ENCODE measurements at places on chromosomes 11 and 22.

DNA sequence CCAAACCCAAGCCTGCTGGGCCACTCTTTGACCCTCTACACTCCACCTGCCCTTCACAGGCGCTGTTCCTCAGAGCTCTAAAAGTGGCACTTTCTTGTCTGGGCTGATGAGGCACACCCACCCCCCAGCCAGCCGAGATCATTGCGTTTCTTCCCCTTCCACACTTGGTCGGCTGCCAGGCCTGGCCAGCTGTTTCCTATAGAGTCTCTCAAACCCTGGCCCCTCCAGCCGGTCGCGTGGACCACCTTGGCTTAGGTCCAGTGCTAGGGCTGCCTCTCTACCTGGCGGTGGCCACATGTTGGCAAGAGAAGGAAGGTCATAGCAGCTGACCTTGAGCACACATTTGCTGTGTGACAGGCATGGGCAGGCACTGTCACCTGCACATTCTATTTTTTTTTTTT, 60.6 kb downstream of the PPP6R2 start:
- DNase-seq = no peak

- DNase-seq = no peak
These were observed 48.1 kb upstream of the SPATA19 start for GRCh38 chr11:133893381-133893780.

DNA sequence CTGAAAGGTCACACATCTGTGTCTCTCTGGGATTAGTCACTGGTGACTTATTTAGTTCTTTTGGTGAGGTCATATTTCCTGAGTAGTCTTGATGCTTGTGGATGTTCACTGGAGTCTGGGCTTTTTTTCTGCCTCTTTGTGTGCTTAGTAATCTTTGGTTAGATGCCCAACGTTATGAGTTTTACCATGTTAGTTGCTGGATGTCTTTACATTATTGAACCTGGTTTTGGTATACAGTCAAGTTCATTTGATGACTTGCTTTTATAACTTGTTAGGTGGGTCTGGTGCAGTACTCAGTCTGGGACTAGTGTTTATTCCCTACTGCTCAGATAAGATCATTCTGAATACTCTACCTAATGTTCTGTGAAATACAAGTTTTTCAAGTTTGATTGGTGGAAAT, 26.2 kb upstream of the SLC37A2 start:
- no peak for DNase-seq

DNA sequence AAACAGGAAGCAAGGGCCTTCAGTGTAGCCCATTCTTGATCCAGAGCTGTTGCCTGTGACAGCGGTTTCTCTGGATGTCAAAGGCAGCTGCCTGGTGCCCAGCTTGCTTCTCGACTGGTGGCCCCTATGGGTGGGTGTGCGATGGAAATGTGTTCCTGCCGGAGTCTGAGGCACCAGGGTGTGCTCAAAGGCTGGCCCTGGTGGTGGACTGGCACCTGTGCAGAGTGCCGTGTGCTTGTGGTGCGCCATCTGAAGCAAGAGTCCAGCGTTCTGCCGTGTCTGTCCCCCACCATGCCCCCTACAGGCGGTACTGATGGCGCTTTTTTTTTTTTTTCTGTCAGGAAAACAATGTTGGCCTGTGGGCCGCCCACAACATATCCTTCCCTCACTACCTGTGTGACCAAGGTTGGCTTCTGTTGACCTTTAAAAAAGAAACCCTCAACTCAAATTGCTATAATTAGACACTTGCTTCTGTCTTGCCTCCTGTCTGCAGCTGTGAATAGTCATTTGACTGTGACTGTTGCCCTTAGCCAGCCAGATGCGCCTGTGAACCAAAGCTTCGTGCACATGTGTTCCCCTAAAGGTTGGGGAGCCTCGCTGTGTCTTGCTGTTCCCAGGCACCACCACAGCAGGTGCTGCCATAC, 4.7 kb upstream of the RANBP1 start:
- DNase-seq = no peak

- DNase-seq = no peak
These were observed 31.0 kb upstream of the PPP2R1B start for GRCh38 chr11:111797145-111797581.

DNA sequence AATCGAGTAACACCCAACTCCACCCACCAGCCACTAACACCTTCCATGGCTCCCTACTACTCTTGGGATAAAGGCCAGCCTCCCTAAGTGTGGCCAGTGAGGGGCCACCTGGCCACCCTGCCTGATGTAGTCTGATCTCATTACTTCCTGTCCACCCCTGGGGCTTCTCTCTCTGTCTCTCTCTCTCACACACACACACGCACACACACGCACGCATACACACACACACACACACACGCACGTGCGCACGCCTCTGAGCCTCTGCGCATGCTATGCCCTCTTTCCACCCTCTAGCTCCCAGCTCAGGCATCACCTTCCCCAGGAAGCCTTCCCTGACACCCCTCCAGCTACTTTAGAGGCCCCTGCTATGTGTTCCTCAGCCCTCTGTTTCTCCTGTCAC, 3.9 kb downstream of the MFNG start:
- DNase-seq = no peak

- peak; percentile 48 for DNase-seq
These were observed 5.7 kb downstream of the CDCA5 start for GRCh38 chr11:65078151-65078550.

DNA sequence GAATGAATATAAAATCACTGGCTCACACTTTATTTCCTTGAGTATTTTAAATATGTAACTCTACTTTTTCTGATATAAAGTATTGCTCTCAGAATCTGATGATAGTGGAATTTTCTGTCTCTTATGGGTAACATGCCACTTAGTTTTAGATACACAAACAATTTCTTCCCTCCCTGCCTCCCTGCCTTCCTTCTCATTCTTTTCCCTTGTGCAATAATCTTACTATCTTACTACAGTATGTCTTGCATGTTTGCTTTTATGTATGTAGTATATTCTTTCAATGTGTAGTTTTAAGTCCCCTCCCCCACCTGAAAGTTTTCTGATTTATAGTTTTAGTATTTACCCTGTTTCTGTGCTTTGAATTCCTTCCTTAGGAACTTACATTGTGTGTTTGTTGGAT, 48.4 kb downstream of the INSC start:
- DNase-seq = no peak

- no peak for DNase-seq
These were observed 21.6 kb downstream of the TREH start for GRCh38 chr11:118657709-118658428.

- DNase-seq = no peak
These were observed 176.9 kb downstream of the NAV2 start for GRCh38 chr11:19889531-19889930.

- DNase-seq = peak; percentile 39
These were observed 3.4 kb upstream of the SCUBE1 start for GRCh38 chr22:43346521-43346929.

DNA sequence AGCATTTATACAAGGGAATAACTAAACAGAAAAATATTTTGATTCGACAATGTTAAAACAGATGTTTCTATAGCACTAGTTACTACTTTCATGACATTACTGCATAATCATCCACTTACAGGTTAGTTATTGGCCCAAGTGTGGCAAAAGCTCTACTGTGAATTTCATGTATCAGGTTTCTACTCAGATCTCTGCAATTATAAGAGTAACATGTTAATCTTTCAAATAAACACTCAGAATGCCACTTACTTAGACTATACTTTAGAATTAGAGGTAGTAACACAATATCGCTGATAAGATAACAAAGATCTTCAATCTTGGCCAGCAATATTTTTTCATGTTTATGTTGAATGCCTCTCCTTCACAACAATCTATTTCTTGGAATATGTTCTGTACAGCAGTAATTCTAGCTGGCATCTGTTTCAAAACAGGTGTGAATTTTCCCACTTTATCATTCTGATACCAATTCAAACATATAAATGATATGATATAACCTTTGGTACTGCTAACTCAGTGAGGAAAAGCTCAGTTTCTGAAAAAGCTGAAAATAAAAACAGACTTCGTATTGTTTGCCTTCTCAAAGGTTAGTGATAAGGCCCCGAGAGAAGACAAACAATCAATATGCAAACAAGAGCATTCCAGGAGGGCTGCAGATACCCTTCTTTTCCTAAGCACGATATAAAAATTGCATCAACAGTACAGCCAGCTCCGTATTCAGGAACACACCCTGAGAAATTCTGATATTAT, 11.0 kb upstream of the CCDC34 start:
- no peak for DNase-seq

DNA sequence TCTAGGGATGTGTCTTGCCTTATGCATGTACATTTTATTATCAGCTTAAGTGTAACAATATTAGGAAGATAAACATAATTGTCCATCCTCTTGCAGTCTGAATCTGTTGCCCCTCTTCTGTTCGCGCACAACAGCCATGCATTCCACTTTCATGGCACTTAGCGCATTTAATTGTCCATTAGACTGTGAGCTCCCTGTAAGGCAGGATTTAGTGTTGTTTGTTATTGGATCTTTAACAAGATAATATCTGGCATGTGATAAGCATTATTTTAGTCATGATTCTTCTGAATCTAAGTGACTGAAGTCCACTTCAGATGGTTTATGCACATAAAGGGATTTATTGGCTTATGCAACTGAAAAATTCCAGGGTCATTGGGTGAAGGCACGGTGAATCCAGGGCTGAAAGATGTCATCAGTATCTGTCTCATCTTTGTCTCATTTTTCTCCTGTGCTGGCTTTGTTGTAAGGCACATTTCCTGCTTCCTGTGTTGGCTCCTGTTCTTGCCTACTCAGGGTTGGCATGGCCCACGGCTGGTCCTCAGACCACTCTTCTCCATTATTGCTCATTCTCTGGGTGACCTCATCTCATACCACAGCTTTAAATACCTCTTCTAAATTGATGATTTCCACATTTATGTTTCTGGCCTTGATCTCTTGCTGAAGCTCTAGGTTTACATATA, 37.6 kb downstream of the ATXN10 start:
- DNase-seq = no peak

- no peak for DNase-seq
These were observed 125.5 kb upstream of the MTMR2 start for GRCh38 chr11:96049426-96049825.

- no peak for DNase-seq
These were observed 117.8 kb downstream of the NTM start for GRCh38 chr11:131488238-131488637.

GRCh38 chr22:39109361-39109760, 12.3 kb downstream of the APOBEC3H start:
- no peak for DNase-seq

DNA sequence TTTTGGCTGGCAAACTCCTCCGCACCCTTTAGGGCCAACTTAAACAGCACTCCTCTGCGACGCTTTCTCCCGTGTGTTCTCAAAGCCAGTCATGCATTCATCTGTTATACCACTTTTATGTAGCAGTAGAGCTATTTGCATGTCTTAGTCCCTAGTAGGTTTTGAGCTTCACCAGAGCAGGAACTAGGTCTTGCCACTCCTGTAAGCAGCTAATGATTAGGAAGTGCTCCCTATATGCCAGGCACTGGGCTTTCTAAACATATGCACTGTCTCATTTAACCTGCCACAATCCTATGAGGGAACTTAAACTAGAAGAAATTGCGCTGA, 180.8 kb downstream of the DBX1 start:
- no peak for DNase-seq

DNA sequence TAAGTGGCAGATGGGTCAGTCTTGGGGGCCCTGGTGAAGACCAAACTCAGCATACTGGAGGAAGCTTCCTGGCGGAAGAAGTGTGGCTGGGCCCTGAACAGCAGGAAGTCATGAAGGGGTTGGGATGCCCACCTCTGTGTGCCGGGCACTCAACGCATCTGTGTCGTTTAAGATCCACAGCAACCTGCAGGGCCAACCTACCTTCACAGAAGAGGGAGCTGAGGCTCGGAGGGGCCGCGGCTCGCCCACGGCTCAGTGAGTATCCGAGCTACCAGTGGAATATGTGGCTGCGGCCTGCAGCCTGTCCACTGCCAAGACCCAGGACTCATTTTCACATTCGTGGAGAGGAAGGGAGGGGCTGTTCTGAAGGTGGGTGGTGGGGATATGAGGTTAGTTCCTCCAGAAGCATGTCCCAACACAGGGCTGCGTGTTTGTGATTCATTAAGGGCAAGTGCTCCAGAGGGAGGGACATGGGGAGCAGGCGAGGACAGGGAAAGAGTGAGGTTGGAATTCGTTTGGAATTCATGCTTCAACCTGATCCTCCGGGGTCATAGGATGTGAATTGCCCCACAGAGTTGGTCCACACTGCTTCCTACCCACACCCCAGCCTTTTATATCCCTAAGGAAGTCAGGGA, 99.6 kb downstream of the MPPED1 start:
- DNase-seq = no peak

All from activated CD4-positive, alpha-beta T cell treated with anti-CD3 and anti-CD28 coated beads, Interleukin-2, amount 50 U/mL, for 24 hours (primary cell).